Activated CD4-positive, alpha-beta T cell treated with anti-CD3 and anti-CD28 coated beads for 4 hours (primary cell): ENCODE measurements at places on chromosomes 4 and X.
A peak's percentile ranks its signal among the peaks of the same experiment; 100 is the strongest.

- DNase-seq: no peak
These were observed 108.4 kb downstream of the CHIC2 start for GRCh38 chr4:53956053-53956452.

DNA sequence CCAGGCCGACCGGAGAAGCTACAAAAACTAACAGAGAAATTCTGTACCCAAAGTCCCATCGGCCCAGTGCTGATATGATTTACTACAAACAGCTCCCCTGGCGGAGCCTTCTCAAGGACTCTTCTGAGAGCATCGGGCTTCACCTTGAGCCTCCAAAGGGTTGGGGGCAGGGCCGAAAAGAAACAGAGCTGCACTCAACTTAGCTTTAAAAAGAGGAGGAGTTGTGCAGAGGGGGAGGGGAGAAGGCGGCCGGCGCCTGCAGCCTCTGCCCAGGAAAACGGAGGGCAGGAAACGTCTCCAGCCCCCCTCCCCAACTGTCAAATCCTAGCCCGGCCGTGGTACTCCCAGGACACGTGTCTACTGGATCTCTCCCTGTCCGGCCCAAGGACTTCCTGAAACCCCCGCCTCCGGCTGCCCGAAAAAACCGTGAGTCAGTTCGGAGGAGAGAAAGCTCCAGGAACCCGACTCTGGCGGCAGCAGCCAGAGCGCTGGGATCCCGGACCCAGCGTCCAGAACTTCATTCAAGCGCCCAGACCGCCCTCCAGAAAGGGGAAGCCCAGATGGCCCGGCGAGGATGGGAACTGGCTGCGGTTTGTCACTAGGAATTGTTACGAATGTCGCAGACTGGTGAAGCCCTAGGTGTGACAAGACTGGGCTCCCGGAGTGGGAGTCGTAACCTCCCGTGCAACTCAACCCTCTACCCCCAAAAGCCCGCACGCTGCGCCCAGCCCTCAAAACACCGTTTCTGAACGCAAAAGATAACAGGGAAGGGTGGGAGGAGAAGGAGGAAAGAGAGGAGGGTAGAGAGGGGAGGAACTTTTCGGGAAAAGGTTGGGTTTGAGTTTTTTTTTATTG lies 973 bp downstream of the ADAMTS3 start:
- no peak for DNase-seq

DNA sequence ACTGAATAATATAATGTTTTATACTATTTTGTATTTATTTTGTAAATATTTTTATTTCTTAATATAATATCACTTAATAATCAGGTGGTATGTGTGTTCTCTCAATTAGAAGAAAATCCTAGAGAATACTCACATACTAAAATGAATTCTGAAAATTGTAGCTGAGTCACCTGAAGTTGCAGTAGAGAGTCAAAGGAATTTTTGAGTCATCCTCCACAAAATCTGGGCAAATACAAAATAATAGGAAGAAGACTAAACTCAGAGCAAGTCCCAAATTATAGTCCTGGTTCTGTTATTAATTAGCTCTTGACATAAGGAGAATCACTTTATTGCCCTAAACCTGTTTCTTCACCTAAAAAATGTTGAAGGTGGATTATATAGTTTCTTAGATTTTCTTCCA lies 57.8 kb downstream of the SPATA4 start:
- no peak for DNase-seq

GRCh38 chr4:104818579-104818978 lies 323.9 kb upstream of the CXXC4 start:
- no peak for DNase-seq

DNA sequence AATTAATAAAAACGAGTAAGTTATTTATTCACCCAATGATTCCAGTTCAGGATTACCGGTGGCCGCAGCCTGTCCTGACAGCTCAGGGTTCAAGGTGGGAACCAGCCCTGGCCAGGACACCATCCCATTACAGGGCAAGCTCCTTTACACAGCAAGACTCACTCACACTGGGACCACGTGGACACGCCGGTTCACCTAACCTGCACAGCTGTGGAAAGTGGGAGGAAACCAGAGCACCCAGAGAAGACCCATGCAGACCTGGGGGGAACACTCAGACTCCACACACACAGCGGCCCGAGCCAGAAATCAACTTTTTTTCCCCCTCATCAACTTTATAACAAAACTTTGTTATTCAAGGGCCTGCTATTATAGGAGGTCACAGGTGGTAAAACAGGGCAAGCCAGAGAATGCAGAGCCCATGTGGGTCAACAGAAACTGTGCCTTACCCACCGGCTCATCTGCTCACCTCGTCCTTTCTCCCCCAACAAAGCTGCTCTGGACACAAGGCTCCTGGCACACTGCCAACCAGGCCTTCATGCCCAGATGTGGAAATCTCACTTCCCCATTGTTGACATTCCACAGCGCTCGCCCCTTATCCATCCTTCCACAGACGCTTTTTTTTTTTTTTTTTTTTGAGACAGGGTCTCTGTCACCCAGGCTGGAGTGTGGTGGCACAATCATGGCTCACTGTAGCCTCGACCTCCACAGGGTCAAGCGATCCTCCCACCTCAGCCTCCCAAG lies 8.0 kb upstream of the ODAPH start:
- no peak for DNase-seq

DNA sequence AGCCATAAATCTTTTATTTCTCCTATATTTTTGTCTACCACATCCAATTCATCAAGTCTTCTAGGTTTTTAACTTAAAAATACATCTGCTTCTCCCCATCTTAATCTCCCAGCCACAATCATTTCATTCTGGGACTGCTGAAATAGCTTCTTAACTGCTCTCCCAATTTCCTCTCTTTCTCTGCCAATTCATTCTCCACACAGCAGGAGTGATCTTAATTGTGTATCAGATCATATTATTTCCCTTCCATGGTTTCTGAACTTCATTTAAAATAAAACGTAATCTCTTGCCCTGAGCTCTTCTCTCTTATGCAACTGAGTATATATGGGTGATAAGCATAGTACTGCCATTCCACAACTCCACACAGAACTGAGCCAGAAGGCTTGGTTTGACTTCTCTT lies 69.4 kb downstream of the IQCM start:
- no peak for DNase-seq

- DNase-seq: no peak
These were observed 35.5 kb upstream of the SORBS2 start for GRCh38 chr4:185847352-185848097.

GRCh38 chr4:2301225-2301642 lies 39.3 kb upstream of the MXD4 start:
- DNase-seq: no peak

DNA sequence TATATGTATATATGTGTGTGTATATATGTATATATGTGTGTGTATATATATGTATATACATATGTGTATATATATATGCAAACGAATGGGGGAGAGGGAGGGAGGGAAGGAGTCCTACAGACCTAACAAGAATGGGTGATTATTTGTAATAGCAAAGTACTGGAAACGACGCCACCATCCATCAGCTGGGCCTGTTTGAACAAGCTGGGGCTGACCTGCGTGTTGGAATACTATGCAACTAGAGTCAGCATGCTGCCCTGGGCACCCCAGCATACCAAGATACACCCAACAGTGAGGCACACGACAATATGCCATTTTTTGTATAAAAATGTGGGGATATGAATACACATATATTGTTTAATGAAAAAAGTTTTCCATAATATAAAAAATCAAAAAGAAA lies 21.6 kb upstream of the CCNQ start:
- DNase-seq: no peak

GRCh38 chr4:137738375-137738990 lies 206.2 kb upstream of the PCDH18 start:
- DNase-seq: no peak

- no peak for DNase-seq
These were observed 1176.7 kb downstream of the NLGN4X start for GRCh38 chrX:5051831-5052491.

DNA sequence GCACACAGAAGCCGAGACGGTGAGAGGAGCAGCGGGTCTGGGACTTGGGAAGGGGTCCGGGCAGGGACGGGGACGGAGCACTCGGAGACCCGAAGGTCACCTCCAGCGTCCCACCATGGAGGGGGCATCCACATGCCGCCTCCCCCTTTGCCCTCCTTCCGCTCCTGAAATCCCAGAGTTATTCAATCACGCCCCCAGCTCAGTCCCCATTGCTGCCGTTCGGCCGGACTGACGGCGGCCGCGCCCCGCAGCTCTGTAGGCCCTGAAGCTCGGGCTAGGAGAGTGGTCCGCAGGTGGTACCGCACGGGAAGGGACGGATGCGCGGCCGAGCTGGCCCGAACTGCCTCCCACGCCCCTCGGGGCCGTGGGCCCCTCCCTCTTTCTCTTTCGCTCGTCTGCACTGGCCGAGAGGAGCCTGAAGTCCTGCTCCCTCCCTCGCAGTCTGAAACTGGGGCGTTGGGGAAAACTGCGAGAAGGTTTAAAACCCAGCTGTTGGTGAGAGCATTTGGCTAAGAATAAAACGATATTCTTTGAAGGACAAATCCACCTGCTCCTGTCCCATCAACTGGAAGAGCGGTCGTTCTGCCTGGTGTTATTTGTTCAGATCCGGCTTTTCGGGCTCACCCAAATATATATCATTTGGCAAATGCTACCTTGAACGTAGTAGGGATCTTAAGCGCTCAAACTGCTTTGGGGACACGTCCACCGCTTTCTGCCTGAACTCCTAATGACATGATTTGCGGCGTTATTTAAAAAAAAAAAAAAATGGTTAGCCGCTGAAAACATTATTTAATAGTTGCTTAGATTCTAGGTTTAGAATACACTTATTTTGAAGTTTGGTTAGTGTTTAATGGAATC lies 719 bp downstream of the USO1 start:
- peak; percentile 28 for DNase-seq
